ENCODE measurements at places on chromosomes 3 and 15.

GRCh38 chr15:70762469-70763119 lies 764 bp downstream of the UACA start:
- DNase-seq = no peak

DNA sequence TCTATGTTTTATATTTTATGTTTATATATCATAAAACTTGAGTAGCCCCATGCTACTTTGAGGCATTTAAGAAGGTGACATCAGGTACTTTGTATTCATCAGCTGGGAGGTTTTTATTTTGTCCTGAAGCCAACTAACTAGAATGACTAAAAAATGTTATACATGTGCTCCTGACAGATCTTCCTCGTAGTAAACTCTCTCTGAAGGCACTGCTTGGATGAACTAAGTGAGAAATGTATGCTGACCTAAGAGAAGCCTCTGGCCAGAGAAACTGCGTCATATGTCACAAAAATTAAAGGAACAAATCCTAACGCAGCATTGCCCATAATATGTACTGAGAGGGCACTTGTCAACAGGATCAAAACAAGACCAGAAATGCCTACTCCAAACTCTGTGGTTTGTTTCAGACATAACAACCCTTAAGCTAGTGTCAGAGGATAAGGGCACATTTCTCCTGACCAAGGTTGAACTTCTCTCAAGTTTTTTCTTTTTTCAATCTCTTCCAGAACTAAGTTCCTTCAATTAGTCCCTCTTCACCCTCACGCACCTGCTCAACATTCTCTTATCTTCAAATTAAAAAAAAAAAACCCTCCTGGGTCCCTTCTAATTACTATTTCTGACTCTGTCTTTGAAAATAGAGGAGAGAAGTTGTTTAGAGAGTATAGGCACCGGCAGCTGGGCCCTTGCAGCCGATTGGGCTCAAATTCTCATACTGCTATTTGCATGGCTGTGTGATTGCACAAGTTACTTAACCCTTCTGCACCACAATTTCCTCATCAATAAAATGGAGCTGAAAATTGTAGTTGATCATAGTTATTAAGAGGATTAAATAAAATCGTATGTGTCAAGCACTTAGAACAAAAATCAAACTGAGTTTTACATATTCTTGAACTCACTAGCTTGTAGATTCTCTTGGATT lies 159.0 kb downstream of the FRMD5 start:
- DNase-seq = no peak

- DNase-seq = no peak
Measured at GRCh38 chr15:90730290-90730689, 13.1 kb downstream of the BLM start.

DNA sequence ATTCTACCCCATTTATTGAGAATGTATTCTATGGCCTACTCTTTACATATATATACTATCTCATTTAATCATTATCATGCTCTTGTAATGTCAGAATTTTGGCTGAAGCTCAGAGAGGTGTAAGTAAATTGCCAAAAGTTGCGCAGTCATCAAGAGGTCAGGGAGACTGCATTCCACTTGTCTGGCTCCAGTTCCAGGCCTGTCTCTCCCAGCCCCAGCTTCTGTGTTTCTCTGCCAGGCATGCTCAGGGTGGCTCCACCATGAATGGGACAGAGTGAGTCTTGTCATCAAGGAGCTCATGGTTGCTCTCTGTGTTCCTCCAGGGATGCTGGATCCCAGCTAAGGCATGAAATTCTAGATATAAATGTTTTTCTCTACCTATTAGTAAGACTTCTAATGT lies 635.1 kb upstream of the MDFIC2 start:
- no peak for DNase-seq

- DNase-seq = no peak
Measured at GRCh38 chr15:34654625-34655024, 71.2 kb upstream of the GOLGA8B start.

DNA sequence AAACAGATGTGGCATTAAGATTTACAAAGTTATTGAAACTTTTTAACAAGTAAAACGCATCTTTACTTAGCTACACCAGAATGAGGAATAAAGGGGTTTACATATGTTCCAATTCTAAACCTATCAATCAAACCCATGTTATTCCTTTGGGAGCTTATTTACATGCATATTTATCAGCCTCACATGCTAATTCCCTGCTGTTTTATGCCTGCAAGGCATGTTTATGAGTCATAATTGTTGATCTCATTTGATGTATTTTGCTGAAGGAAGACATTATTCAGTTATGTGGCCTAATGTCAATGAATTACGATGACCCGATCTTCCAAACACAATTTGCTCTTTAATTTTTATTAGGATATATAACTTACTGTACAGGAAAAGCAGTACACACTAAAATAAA lies 272.9 kb downstream of the TBC1D5 start:
- DNase-seq = no peak

- DNase-seq = no peak
Measured at GRCh38 chr3:134625462-134625861, 25.4 kb downstream of the KY start.

DNA sequence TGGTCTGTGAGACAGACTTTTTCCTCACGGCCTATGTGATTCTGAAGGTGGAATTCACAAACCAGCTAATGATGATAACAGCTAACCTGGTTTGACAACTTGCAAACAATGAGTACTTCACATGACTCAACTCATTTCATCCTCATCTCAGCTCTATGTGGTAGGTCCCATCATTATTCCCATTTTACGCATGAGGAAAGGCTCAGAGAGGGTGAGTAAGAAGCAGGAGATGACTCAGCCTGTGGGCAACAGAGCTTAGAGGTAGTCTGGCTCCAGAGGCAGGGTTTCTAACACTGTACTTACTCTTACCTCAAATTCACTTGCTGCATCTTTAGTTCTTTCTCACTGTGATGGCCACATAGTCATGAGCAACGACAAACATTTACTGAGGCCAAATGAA lies 25.8 kb upstream of the PSMD6 start:
- DNase-seq = no peak

DNA sequence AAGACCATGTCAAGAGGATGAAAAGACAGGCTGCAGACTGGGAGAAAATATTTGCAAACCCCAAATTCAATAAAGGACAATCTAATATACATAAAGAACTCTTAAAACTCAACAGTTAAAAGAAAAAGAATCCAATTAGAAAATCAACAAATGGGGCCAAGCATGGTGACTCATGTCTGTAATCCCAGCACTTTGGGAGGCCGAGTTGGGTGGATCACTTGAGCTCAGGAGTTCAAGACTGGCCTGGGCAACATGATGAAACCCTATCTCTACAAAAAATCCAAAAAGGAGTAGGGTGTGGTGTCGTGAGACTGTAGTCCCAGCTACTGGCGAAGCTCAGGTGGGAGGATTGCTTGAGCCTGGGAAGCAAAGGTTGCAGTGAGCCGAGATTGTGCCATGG lies 57.6 kb downstream of the ANP32A start:
- DNase-seq = no peak

DNA sequence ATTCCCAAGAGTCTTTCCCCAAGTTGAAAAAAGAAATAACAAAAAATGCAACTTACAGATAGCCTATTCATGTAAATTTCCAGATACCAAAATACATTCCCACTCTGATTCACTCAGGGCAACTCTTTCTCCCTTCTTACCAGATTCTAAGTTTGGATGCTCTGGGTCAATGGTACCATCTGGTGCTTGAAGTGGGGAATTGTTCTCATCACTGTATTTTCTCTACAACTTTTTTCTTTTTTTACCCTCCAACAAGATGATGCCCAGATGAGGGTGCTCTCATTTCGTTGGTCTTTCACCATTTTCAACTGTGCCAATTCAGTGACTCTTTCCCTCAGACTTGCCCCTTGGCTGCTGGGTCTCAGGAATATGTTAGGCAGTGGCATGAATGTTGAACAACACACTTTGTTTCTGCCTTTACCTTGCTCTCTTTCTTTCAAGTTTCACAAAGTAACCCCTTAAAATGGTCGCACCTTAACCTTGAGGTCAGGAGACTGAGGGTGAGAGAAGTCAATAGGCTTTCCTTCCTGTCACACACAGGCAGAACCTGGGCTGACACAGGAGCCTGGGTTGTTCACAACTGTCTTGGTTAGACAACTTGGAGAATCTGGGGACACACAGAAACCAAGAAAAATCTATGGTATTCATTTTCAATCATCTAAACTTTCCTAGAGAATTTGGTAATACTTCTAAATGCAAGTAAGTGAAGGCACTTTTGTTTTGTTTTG lies 330.7 kb upstream of the SLCO3A1 start:
- DNase-seq = no peak

- no peak for DNase-seq
Measured at GRCh38 chr3:56005196-56005805, 463.0 kb downstream of the ERC2 start.

GRCh38 chr15:50519740-50520425 lies 26.6 kb downstream of the USP50 start:
- DNase-seq = no peak

DNA sequence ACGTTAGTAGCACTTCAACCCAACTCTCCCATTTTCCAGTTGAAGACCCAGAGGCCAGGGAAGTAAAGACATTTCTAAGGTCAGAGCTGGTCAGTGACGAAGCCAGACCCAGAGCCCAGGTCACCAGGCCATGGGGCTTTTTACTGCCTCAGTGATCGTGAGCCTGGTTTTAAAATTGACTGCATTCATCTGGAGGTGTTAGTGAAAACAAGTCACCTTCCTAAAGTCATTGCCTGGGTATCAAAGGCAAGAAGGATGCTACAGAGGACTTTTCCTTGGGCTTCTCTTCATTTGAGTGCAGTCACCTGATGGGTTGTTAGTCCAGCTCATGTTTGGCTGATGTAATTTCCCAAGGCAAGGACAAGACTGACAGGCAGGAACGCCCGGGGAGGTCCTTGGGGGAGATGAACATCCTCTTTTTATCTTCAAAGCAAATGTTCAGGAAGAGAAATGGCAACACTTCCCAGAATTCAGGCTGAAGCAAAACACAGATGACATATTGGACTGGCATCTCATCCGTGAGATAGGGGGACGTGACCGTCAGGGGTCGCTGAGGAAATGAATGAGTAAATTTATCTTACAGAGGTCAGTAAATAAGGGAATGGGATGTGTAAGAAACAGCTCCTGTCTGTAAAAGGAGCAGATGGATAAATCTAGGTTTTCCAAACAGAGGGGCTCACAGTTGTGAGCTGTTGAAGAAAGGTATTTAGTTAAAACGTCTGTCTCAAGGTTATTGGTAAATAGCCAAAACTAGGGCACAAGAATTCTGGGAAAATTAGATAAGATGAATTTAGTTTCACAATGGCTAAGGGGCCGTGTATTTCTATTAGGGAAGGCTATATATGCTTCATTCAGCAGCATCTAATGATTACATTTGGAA lies 201.2 kb downstream of the OPA1 start:
- no peak for DNase-seq

- DNase-seq = no peak
Measured at GRCh38 chr15:99447497-99448371, 118.0 kb upstream of the MEF2A start.

GRCh38 chr3:71597286-71597685 lies 13.8 kb upstream of the FOXP1 start:
- DNase-seq = no peak

GRCh38 chr15:71698030-71698429 lies 112.3 kb upstream of the NR2E3 start:
- DNase-seq = no peak

DNA sequence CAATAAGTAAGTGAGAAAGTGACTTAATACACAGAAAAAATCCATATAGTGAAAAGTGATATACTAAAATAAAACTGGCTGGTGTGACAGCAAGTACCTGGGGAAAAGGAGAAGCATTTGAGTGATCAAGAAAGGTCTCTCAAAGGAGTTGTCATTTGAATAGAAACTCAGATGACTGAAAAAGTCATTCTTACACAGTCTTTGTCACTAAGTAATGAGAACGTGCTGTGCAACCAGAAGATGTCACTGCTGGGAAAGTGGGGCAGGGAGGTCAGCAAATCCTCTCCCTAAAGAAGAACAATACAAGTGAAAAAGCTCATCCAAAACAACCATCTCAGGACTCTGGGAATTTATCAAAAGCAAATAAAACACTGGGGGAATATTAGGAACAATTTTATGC lies 317.5 kb upstream of the TRIM42 start:
- DNase-seq = no peak

DNA sequence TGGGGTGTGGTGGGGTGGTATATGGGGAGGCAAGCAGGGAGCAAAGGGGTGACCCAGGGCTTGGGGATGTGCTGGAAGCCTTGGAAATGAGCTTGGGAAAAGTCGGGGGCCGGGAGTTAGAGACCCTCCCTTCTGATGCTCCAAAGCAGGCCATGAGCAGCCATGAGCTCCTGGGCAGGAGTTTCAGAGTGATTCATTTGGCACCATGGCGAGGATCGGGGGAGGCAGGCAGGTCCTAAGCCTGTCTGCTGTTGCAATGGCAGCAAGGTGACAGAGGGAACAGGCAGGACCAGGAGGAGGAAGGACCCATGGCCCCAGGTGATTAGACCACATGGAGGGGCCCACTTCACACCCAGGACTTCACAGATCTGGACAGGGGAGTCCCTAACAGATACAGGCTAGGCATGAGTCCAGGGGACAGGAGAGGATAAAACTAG lies 21.3 kb downstream of the RGMA start:
- no peak for DNase-seq

DNA sequence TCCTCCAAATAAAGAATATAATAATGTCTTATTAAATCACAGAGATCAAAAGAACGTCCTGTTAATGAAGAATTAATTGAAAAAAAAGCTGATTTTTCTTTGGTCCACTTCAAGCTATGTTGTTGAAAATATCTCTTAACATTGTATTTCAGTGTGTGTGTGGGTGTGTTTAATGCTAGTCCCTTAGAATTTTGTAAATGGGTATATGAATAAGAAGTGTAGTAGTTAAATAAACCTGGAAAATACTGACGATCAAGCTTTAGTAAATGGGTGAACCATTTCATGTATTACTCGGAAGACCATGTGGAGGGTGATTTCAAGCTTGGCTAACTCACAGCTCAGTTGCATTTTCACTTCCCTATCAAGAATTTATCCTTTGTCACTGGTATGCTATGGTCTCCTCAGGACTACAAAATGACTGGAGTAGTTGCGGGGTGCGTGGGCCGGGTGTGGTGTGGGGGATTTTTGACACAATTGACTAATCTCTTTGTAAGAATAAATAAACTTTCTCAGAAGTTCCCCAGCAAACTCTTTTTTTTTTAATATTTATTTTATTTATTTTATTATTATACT lies 586.4 kb downstream of the GRM7 start:
- DNase-seq = no peak

DNA sequence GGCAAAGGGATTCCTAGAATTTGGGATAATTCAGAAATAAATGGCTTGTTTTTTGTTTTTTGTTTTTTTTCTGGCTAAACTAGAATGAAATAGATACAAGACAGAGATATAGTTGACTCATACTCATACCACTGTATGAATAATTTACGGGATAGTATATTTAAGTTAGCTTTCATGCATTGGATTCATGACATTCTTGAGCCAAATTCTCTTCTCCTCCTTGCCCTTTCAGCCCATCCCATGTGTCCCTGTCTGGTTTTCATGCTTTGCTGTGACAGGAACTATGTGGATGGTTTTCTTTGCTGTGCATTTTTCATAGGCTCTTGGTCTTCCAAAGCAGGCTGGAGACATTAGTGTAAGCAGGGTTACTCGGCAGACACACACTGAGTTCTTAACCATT lies 66.6 kb upstream of the UMPS start:
- no peak for DNase-seq
